Pancreas (tissue), 10 donors: ENCODE measurements at places on chromosomes 13 and 19. TPM values are rescaled to one million over a fixed set of nuclear protein-coding genes. Genes with fewer than 3 reads are reported as not detected.
A peak's percentile ranks its signal among the peaks of the same experiment; 100 is the strongest.

SLC25A41 gene
- 0.20 TPM for total RNA-seq

ARHGAP45 gene
- 5.8 TPM for total RNA-seq

LGALS14 gene
- total RNA-seq, result not detected

SHISA2 gene
- 0.35 TPM for total RNA-seq

PLIN5 gene
- 30.6 TPM for total RNA-seq

UBE2S gene
- 2.9 TPM for total RNA-seq

LAIR2 gene
- not detected for total RNA-seq

TEAD2 gene
- 10.5 TPM for total RNA-seq

PGLYRP1 gene
- total RNA-seq, result not detected

ZNF799 gene
- total RNA-seq, result 4.4 TPM

IL17D gene
- 0.62 TPM for total RNA-seq

DACH1 gene
- 1.1 TPM for total RNA-seq

DNA sequence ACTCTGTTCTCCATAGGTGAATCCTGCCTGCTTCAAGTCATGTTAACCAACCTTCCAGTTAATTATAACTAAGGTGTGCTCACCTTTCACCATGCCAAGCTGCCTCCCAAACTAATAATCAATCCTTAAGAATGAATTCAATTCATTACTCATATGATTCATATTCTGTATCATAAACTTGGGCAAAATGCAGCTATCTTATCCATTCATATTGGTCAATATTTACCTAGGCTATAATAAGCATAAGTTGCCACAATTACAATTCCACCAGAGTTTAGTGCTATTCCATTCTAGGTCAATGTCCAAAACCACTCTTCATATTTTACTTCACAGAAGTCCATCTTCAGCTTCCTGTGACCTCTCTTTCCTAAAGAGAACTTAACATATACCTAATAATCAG is 13.4 kb downstream of the ELF1 start:
- no peak for DNase-seq

- peak; percentile 72 for DNase-seq
Measured at GRCh38 chr19:44141191-44142058, at the start of gene ZNF234. Gene ZNF234, plus strand, starts transcription at chr19:44141554. Its CDS starts 3,079 bp downstream, at chr19:44144633.

GRCh38 chr19:6023936-6024335 is 46.0 kb upstream of the RANBP3 start:
- no peak for DNase-seq

DNA sequence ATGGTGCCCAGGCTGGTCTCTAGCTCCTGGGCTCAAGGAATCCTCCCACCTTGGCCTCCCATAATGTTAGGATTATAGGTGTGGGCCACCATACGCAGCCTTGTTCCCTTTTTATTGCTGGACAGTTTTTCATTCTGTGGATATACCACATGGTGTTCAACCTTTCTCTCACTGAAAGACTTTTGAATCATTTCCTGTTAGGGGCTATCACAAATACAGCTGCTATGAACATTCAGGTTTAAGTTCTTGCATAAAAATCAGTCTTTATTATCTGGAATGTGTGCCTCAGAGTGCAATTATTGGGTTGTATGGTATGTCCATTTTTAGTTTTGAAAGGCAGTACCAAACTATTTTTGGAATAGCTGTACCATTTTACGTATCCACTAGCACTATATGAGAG is 647.2 kb downstream of the LIG4 start:
- no peak for DNase-seq

- no peak for DNase-seq
Measured at GRCh38 chr13:75806117-75806516, 170.0 kb downstream of the LMO7 start.

DNA sequence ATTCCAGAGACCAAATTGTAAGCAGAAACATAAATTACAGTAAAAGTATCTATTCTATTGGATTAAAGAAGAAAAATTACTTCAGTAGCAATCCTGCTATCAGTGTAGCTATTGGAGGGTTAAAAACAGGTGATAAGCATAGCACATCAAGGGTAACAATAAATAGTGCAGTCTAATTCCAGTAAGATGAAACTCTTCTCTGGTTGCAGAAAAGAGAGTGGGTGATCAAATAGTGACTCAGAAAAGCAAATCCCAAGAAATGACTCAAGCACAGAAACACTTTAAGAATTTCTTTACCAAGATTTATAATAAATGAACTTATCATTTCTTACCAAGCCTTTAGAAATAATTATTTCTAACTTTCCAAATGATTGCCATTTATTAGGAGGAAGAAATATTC is 135.7 kb downstream of the LMO7 start:
- DNase-seq, result no peak

- no peak for DNase-seq
Measured at GRCh38 chr13:71939186-71939585, 72.2 kb upstream of the DACH1 start.

- DNase-seq, result no peak
Measured at GRCh38 chr19:33484226-33484774, 37.3 kb downstream of the PEPD start.

DNA sequence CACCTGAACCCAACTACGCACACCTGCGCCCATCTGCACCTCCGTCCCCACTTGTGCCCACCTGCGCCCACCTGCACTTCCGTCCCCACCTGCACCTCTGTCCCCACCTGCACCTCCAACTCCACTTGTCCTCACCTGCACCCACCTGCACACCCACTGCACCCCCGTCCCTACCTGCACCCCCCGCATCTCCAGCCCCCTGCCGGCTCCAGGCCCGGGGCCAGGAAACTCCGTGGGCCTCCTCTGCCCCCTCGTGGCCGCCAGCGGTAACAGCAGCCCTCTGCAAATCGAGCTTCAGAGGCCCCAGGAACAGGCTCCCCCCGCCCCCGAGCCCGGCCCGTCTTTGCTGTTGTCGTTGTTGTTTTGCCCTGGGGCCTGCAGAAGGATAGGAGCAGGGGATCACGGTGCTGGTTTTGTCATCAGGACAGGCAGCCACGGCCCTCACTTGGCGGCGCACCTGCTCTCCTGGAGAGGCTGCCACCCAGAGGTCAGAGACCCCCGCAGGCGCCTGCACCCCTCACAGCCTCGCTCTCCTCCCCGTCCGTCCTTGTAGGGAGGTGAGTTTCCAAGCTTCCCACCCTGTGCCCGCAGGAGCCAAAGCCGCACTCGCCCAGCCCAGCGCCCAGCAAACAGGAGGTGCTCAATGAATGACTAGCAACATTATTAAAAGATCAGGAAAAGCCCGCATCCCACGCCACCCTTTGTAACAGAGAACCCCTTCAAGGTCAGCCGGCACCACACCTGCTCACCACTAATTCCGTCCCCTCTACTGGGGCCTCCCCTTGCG is 65.4 kb downstream of the GNG7 start:
- DNase-seq, result peak; percentile 67

GRCh38 chr13:112198396-112199010 is 131.6 kb downstream of the SOX1 start:
- DNase-seq, result no peak

- DNase-seq, result no peak
Measured at GRCh38 chr19:40175820-40176219, 15.4 kb upstream of the MAP3K10 start.

- no peak for DNase-seq
Measured at GRCh38 chr13:43124490-43124889, 101.1 kb downstream of the DNAJC15 start.

DNA sequence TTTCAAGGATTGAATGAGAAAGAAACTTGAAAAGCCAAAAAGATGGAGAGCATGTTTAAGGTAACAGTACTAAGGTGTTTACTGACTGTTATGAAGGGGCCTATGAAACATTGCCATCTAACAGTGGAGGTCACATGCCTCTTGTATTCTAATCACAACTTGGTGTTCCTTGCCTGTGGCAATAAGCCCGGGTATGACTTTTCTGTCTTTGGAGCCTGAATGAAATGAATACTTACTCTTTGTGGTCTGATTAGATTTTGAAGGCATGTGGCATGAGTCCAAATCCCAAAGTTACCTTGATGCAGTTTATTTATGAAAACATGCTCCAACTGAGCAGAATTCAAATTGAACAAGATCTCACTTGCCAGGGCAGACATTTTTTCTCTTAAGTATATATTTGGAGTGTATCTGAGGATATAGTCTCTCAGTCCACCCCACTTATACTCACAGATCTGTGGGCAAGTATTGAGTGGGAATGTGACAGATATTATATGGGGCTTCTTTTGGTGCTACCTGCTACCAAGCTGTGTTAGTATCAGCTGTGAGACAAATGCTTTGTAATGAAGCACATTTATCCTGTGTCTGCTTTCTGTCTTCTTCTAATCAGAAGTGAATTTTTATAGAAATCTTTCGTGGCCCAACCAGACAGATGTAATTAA is 67.5 kb downstream of the B3GLCT start:
- no peak for DNase-seq

DNA sequence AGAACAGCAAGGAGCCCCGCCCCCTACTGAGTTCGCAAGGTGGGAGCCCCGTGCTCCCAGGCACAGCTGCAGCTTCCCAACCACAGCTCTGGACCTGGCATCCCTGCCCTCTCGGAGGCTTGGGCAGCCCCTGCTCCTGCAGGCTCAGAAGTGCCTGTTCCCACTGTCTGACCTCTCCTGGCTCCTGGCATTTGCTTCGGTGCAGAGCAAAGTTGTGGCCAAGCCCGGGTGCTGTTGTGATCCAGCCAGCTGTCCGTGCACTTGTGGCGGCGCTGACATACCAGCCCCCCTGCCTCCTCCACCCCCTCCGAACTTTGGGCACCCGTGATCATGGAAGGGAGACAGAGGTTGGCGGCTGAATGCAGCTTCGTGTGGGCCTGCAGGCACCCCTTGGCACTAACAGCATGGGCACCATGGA is 1386.8 kb downstream of the PCDH9 start:
- no peak for DNase-seq

DNA sequence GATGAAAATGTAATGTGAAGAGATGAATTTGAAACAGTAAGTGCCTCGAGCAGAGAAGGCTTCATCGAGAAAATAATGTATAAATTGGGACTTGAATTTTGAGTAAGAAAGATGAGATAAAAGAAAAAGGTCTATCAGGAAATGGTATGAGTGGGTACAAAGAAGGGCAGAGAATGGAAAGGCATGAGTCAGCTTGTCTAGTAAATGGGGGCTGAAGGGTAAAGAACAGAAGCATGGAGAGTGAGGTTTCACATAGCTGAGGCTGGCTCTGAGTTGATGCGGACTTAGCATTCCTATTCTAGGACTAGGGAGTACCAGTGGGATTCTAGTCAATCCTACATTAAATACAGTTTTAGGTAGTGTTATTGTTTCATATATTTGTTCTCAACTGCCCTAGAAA is 85.8 kb downstream of the ZC3H13 start:
- DNase-seq, result no peak

DNA sequence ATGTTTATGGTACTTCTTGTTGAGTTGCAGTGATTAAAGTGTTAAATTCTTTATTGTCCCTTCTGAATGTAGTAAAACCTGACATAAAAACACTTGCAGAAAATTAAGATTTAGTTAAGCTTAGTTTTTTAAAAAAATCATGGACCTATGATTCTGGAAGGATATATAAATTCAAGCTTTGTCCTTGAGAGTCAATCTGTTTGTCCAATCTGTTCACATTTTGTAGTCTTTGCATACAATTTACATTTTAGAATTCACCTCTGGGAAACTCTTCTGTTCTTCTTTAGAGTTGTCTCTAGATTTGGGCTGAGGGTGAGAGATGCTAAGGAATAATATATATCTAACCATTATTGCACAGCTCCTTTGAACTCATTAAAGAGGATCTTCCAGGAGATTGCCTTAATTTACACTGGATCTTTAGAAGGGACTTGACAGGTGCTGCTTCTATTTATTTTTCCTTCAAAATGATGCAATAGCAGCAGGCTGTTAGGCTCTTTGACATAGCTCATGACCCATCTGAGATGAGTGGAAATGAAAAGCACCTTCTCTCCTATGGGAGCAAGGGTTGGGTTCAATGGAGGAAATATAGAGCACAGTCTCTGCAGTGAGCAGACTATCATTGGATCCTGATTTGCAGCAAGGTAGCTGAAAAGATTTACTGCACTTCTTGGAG is 433.9 kb downstream of the GPC6 start:
- DNase-seq, result no peak

DNA sequence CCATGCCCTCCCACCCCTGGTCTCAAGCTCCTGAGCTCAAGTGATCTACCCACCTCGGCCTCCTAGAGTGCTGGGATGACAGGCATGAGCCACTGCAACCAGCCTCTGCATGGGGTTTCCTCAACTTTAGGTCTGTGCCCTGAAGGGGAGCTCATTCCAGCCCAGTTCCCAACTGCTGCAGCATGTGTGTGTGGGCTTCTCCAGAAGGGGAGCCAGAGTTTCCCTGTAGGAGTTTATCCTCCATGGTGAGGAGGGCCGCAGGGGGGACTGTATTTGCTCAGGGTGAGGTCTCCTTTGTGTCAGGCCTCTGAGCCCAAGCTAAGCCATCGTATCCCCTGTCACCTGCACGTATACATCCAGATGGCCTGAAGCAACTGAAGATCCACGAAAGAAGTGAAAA is 11.3 kb upstream of the ZNF808 start:
- DNase-seq, result no peak

GRCh38 chr13:102814793-102815192 is 15.9 kb downstream of the BIVM start:
- DNase-seq, result no peak

DNA sequence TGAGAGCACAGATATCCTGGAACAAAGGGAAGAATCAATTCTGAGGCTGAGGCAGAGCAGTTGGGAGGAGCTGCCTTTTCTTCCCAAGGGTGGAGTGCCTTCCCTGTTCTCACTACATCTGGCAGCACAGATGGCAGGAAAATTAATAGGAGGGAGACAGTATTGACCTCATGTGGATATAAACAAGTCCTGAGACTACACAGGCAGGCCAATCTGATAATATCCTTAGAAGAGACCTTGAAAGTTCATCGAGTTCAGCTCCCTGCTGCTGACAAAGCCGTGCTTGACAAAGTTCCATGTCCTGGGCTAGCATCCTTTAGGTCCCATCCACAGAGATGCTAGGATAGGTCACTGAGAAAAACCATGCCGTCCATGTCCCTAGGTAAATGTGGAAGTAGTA is 1451.5 kb downstream of the EFNB2 start:
- no peak for DNase-seq

DNA sequence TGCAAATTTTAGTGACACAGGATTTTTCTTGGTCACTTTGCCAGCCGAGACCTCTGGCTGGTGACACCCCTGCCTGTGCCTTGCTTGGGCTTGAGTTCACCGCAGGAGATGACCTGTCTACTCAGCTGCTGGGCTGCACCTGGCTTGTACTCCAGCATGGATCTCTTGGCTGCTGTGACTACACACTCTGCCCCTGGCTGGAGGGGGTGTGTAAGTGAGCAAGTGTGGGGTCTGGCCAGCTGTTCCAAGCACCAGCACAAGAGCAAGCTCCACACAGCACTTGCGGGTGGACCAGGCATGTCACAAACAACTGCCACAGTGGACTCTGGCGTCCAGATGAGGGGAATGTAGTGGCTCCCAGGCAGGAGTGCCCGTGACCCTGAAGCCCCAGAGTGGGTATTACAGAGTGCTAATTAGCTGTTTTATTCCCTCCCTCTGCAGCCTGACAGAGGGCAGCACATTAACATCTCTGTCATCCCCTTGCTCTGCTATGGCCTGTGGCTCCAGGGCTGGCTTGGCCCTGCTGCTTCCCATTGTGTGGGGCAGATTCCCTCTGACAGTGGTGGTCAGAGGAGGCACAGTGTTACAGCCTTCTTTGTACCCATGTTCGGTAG is 1387.2 kb downstream of the OLFM4 start:
- DNase-seq, result no peak
